ENCODE measurements at places on chromosomes 5 and 9. TPM values are rescaled to one million over a fixed set of nuclear protein-coding genes. Genes with fewer than 3 reads are reported as not detected.

ENTREP1 gene
- total RNA-seq: 8.0 TPM

CCNI2 gene
- total RNA-seq: 0.51 TPM

TMED9 gene
- total RNA-seq: 176 TPM

NPDC1 gene
- total RNA-seq: 39.7 TPM

PIK3R1 gene
- total RNA-seq: 18.4 TPM

DNA sequence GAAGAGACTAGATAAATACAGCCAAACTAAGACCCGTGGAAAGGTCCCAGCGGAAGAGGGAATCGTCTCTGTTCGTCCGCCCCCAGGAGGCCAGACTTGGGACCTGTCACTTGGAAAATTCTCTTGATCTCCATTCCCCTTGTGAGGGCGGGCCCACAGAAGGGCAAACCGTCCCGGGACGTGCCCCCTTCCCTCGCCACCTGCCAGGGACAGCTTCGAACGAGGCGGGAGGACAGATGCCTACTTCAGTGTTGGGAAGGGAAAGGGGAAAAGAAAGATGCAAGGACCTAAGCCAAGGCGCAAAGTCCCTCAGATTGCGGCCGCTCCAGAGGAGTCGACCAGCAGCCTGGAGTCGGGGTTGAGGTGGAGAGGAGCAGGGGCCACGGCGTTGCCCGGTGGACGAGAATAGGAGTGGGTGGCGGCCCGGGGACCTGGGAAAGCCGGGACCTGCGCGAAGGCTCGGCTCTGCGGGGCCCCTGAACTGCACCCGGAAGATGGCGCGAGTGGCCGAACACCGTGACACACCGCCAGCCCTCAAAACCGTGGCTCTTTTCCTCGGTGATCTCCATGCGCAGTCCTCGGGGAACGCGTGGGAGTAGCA, 4.4 kb upstream of the EBF1 start:
- no peak for DNase-seq

- DNase-seq: no peak
Observed at GRCh38 chr9:37676411-37676830, 25.7 kb downstream of the FRMPD1 start.

DNA sequence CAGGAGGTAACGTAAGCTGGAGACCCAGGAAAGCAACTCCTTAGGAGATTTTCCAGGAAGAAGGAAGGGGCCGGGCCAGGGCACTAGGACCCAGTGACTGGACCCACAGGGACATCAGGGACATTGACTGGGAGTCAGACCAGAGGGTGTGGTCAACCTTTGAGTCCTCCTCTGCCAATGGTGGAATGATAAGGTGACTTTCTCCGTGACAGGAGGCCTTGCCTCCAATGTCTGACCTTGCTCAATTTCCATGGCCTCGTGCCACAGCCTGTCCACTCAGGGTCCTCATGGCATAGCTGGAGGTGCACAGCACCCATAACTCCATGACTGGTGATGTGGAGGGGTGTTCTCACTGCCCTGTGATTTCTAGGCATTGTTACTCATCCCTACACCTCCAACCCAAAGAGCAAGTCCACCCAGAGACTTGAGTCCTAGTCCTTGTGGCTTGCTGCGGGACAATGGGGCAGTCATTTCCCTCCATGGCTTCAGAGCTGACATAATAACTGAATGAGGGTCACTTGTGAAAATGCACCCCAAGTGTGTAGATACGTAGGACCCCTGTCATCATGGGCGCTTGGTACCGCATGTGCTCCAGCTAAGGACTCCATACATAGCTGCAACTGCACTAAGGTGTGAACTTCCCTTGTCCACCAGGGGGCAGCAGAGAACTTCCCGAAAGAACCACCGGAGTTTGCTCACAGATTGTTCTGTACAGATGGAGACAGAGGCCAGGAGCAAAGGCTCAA, 4.1 kb upstream of the AMBP start:
- DNase-seq: peak; percentile 94

GRCh38 chr9:112162621-112163413, 12.3 kb downstream of the SUSD1 start:
- no peak for DNase-seq

- DNase-seq: no peak
Observed at GRCh38 chr5:167953151-167953798, 338.2 kb upstream of the WWC1 start.

- no peak for DNase-seq
Observed at GRCh38 chr9:81999806-82000205, 11.2 kb downstream of the SPATA31D1 start.
